CD4-positive, alpha-beta T cell treated with Interleukin-12 subunit alpha and Interleukin-12 subunit beta, for 1 hour (primary cell): ENCODE measurements at places on chromosomes 12 and 14.

DNA sequence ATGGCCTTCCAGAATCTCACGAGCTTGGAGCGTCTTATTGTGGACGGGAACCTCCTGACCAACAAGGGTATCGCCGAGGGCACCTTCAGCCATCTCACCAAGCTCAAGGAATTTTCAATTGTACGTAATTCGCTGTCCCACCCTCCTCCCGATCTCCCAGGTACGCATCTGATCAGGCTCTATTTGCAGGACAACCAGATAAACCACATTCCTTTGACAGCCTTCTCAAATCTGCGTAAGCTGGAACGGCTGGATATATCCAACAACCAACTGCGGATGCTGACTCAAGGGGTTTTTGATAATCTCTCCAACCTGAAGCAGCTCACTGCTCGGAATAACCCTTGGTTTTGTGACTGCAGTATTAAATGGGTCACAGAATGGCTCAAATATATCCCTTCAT lies 92.2 kb downstream of the FLRT2 start:
- DNase-seq, result no peak

DNA sequence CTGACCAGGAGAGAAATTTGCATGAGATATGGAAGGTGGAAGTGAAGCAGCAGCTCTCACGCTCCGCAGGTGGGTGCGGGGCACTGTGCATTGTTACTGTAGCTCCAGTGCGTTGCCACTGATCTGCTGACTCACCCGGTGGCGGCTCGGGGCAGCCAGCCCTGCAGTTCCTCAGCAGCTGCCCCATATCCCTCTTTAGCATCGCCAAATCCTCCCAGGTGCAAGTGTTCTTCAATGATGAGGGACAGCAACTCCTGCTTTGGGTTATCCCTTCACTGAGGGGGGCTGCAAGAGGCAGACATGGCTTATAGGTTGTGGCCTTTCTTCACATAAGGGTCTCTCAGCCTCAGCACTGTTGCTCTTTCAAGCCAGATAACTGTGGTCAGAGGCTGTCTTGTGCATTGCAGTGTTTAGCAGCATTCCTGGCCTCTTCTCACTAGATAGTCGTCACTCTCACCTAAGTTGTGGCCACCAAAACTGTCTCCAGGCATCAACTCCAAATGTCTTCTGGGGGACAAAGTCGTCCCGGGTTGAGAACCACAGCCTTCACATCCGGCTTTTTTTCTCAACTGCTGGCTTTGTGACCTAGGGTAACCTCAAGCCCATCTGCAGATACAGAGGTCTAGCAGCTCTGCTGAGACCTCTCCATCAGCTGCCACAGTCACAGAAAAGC lies 180.8 kb downstream of the EFCAB11 start:
- DNase-seq, result peak; percentile 57

DNA sequence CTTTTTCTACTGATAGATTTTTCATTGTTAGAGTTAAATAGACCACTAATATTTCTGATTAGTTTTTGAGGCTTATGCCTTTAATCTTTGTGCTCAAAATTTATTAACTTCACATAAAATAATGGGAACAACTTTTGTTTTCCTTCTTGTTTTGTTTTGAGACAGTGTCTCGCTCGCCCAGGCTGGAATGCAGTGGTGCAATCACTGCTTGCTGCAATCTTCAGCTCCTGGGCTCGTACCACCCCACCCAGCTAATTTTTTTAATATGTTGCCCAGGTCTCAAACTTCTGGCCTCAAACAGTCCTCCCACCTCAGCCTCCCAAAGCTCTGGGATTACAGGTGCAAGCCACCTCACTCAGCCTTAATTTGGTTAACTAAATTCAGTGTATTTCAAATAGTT lies 16.8 kb downstream of the SCFD1 start:
- no peak for DNase-seq

GRCh38 chr14:88834883-88835431 lies 10.5 kb downstream of the TTC8 start:
- no peak for DNase-seq

DNA sequence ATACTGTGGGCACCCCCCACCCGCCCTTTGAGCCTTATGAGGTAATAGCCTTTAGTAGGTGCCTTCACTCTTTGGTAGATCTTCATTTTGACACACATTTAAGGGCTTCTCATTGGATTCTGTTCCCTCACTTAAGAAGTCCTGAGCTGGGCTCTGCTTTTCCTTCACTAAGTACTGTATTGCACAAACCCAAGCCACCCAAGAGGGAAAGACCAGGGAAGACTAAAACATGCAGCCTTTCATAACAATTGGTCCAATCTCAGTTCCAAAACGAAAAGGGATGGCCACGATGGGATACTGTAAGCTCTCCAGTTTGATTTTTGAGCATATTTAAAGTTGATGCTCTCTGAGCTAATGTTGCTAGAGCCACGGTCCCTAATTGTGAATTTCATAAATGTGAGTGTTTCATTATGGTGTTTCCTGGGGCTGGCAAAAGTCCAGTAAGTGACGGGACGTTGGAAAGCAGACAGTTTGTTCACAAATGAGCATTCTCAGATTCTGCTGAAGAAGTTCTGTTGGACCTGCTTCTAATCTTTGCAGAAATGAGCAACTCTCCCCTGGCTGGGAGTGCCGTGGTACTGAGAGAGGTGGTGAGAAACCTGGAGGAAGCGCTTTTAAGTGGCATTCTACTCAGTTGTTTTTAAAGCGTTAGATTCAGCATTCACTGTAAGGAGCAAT lies 9.4 kb downstream of the SSPN start:
- no peak for DNase-seq

- peak; percentile 92 for DNase-seq
Observed at GRCh38 chr12:685388-685787, 22.1 kb upstream of the NINJ2 start.

DNA sequence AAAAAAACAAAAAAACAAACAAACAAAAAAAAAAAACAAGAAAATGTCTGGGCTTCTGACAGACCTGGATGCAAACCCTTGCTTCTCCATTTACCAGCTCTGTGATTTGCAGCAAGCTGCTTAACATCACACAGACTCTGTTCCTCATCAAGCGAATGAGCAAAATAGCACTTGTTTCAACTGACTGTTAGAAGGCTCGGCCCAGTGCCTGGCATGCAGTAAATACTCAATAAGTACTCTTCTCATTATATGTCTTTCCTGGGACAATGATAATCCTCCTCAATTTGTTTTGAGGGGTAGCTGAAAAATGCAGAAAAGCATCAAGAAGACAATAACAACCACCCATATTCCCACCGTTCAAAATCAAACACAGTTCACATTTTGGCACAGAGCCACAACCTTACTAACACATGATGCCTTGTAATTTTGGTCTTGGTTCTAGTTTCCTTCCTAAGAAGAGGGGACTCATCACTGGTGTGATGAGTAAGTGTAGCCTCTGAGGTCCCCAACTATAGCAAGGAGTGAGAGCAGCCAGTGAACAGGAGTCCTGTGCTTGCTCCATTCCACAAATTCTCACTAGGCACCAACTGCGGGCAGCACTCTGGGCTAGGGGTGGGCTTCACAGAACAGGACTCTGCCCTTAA lies 60.4 kb downstream of the TTC7B start:
- no peak for DNase-seq

DNA sequence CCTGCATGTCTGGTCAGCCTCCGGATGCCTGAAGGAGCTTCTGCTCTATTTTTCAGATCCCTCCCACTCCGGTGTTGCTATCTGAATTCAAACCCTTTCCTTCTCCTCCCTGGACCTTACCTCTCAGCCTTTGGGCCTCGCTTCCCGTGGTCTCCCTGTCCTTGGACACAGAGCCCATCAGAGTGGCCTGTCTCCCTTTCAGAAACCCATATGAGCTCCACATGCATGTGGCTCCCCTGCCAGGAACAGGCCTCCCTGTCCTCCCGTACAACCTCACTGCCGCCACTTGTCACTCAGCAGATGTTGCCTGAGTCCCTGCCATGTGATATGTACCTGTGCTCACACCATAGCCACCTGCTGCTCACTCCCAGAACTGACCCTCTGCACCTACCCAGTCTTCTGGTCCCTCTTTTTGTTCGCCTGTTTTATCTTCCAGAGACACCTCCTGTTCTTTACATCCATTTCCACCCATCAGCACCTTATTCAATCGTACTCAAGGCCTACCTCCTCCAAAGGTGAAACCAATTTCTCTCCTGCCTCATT lies 182.5 kb downstream of the ZFP36L1 start:
- no peak for DNase-seq

GRCh38 chr12:105507311-105508038 lies 177.0 kb downstream of the C12orf75 start:
- DNase-seq, result no peak

DNA sequence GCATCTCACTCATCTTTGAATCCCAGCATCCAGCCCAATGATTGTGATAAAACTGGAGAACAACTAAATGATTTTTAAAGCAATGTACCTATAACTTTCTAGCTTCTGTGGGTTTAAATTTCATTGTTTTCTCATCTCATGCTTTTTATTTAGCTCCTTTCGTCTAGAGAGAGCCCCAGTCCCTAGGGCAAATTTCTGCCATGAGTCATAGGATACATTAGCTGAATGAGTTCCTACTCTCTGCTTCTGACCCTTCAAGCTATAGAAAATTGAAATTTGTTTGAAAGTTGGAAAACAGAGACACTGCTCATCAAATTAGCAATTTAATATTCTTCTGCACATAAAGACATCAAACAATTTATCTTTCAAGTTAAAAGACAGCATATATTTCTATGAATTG lies 113.9 kb downstream of the KIF21A start:
- DNase-seq, result no peak

GRCh38 chr14:32090686-32091085 lies 13.6 kb downstream of the ARHGAP5 start:
- no peak for DNase-seq

- peak; percentile 4 for DNase-seq
Observed at GRCh38 chr14:54782751-54783659, 119.6 kb downstream of the GCH1 start.

GRCh38 chr12:108400900-108401480 lies 61.9 kb upstream of the CMKLR1 start:
- DNase-seq, result no peak

DNA sequence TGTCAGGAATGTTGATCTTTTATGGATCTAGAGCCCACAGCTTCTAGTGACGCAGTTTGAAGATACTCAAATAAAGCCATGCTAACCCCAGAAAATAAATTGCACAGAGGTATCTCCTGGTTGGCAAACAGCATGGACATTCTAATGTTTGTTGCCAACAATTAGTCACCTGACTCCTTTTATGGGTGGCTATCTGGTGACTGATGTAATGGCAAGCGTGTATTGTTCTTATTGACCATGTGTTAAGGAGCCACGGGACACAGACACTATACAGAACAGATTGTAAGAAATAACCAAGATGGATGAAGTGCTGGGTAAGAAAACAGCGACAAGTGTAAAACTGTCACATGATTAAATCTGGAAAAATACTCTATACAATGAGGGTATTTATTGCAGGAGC lies 401.3 kb upstream of the PDE3A start:
- DNase-seq, result no peak

- DNase-seq, result no peak
Observed at GRCh38 chr14:75051556-75051899, 261 bp upstream of the MLH3 start.

DNA sequence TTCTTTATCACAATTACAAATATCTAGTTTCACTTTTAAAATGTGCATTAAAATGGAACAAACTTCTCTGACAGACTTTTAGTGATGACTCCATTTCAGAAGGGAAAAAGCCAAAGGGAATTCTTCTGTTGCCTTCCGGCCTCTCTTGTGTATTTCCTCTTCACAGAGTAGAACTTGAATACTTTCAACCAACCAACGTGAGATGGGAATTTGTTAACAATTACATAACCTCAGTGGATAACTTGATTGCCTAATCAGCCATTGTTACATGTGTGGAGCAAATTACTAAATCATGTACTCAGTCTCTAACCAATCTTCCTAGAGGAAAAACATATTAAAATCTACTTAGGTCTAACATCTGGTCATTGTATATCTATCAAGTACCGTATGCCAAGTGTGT lies 291.1 kb downstream of the SYT1 start:
- DNase-seq, result no peak

- no peak for DNase-seq
Observed at GRCh38 chr14:93712079-93712837, 76.0 kb downstream of the PRIMA1 start.

GRCh38 chr12:39442831-39443080 lies 164 bp downstream of the KIF21A start:
- DNase-seq, result no peak

GRCh38 chr14:23323838-23324454 lies 2.7 kb downstream of the PABPN1 start:
- no peak for DNase-seq

DNA sequence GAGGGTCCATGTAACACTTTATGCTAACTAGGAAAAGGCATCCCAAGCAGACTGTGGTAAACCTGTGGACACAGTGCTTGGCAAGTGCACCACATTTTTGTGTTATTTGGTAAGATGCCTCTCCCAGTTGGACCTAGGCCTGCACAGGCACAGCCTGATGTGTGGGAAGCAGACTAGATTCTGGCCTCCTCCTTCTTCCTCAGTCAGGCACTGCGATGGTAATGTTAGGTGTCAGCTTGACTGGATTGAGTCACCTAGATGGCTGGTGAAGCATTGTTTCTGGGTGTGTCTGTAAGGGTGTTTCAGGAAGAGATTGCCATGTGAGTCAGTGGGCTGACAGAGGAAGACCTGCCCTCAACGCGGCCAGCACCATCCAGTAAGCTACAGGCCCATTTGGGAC lies 25.3 kb upstream of the RHOJ start:
- DNase-seq, result no peak

DNA sequence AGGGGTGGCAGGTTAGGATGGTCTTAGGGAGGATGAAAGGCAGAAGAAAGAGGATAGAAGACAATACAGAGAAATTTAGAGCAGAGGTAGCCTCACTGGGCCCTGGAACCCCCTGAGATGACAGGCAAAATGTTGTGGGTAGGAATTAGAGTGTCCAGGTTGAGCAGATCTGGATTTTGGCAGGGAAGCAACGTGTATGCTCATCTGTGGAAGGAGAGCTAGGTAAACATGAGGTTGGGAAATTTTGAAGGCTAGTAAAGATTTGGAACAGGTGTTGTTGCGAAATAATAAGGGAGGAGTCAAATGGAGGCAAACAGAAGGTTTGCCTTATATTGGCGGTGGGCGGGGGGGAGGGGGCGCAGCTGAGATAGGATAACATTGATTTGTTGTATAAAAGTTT lies 5.3 kb downstream of the HSD17B6 start:
- no peak for DNase-seq

DNA sequence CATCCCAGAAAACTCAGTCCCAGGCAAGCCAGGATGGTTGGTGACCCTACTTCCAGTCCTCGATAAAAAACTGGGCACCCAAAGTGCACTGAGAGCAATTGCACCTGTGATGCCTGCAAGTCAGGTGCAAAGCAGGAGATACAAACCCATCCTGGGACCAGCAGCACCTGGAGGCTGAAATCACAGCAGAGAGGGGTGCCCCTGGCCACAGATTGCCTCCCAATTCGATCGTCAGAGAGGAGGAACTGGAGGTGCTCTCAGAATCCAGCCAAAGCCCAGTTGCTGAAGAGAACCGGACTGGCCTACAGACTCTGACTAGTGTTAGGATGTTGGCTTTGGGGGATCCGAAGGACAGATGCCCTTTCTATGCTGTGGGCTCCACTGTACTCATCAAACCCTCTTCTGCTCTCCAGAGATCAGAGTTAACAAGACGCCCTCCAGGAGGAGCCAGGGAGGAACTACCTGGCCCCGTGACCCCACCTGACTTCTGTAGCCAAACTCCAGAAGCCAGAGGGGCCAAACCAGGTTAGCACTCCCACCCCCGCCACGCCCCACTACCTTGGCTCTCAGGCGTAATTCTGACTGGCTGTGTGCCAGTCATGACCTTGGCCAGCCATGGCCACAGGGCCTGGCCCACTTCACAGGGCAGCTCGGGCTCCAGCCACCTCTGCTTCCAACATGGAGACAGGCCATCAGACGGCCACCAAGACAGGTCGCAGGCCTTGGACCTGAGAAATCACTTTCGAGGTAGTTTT lies 284.5 kb upstream of the RTL1 start:
- DNase-seq, result no peak

GRCh38 chr12:30988646-30989286 lies 62.2 kb downstream of the TSPAN11 start:
- no peak for DNase-seq
